ENCODE measurements at places on chromosomes 7 and 10.

DNA sequence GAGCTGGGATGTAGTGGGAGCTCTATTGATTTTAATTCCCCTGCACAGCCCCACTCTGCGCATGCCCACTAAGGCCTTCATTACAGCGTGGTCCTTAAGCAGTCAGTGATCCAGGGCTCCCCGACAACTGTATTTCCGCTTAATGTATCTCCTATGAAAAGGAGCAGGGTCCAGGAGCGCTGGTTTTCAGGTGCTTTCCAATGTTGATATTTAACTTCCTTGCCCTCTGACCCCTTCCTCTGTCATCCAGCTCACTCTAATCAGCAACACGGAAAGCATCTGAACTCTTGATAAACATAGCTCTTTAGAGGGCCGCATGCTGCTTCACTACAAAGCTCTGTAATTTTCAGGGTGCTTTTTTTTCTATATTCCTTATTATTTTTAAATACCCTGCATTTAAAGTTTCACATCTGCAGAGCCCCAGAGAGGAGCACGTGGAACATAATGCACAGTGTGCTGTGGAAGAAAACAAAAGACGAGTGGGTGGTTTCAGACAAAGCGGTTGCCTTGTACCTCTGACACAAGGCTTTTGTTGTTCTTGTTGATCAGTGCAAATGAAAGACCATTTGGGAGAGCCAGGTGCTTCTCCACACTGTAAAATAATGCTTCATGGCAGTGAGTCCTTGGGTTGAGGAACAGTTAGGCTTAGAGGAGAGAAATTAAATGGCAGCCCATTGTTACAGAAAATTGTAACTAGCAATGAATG lies 465.9 kb upstream of the CELF2 start:
- no peak for DNase-seq

- peak; percentile 77 for DNase-seq
Observed at GRCh38 chr10:113020838-113021237, 70.8 kb downstream of the TCF7L2 start.

DNA sequence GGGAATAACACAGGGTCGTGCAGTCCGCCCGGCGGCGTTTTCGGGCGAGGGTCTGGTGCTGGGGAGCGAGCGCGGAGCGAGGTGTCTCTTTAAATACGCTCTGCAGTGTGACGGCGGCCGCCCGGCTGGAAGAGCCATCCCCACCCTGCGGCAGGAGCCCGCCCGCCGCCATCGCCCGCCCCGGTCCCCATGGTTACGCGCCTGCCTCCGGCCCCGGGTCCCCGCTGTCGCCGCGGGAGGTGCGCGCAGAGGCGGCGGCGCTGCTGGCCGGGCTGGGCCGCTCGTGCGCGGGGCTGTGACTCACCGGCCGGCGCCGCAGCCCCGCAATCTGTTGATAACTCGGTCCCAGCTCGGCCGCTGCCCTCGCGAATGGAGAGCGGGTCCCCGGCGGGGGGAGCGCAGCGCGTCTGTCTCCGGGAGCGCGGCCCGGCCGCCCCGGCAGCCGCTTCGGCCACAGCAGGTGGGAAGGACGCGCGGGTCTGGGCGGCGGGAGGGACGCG lies at the start of gene ADGRA1:
Gene ADGRA1 (plus strand): TSS at position 246 of the 500 bp plus-strand sequence. CDS start 986 bp downstream, outside the sequence.
- DNase-seq: peak; percentile 81

DNA sequence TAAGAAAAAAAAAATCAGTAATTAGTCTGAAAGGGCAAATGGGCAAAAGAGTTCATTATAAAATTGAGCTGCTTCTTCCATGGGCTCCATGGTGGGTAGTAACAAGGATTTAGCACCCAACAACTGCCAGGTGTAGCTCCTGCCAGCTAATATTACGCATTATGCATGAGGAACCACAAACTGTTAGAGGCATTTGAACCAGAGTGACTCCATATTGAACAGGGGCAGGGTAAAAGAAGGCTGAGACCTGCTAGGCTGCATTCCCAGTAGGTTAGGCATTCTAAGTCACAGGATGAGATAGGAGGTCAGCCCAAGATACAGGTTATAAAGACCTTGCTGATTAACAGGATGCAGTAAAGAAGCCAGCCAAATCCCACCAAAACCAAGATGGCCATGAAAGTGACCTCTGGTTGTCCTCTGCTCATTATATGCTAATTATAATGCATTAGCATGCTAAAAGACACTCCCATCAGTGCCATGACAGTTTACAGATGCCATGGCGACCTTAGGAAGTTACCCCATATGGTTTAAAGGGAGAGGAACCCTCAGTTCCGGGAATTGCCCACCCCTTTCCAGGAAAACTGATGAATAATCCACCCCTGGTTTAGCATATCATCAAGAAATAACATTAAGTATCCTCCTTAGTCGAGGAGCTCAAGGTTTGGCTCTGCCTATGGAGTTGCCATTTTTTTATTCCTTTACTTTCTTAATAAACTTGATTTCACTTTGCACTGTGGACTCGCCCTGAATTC lies 8.7 kb upstream of the PAPSS2 start:
- DNase-seq: no peak

- no peak for DNase-seq
Observed at GRCh38 chr7:70325509-70326101, 727.3 kb downstream of the AUTS2 start.

GRCh38 chr7:78197447-78197846 lies 398.9 kb downstream of the PHTF2 start:
- DNase-seq: no peak

DNA sequence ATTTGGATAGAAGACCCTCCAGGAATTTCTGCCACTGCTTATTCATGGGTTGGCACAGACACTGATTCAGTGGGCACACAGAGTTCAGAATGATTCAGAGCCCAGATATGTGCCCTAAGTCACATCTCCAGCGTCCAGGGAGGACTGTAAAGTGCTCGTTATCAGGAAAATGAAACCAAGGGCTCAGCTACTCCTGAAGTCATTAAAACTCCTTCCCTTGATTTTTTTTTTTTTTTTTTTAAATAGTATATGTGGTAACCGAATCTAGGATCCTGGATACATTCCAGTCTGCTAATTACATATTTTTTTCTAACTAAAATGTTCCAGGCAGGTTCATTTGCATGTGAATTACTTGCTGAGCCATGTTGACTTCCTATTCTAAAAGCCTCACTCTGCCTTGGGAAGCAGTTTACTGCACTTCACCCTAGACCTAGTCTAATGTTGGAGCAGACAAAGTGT lies 34.7 kb downstream of the MET start:
- DNase-seq: no peak

DNA sequence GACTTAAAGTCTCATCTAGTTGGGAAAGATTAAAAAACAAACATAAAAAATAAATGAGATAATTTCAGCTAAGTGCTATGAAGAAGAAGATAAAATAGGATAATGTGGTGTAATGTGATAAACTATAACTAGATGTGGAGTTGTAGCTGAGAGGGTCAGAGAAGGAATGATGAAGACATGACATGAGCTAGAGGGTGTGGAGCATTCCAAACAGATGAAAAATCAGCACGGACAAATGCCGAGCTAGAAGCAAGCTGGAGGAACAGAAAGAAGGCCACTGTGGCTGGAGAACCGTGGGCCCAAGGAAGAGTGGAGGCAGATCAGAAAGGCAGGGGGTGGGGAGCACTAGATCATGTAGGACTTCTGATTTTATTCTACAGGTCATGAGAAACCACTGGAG lies 70.6 kb downstream of the CDK6 start:
- DNase-seq: no peak

DNA sequence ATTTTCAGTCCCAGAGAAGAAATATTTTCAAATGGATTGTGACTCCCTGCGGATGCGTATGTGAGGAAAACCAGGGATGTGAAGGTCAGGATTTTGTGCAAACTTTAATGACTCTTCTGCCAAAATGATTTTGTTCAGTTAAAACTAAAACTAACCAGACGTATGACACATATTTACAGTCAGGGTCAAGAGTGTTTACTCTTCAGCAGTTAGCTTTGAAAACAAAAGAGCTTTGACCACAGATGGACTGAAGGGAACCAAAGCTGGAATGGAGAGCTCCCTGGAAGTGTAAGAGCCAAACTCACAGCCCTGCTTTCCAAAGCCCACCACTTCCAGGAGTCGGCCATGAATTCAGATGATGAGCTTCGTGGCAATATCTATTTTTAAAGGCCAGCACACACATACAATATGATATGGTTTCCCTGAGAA lies 15.5 kb downstream of the SVIL start:
- no peak for DNase-seq

- DNase-seq: no peak
Observed at GRCh38 chr10:58638388-58638787, 125.7 kb downstream of the BICC1 start.

- DNase-seq: no peak
Observed at GRCh38 chr10:33143160-33143728, 185.2 kb upstream of the ITGB1 start.

Data from upper lobe of left lung (tissue), 6 donors.